SJCRH30 (cell line): ENCODE measurements at places on chromosomes 16 and 17.
A peak's percentile ranks its signal among the peaks of the same experiment; 100 is the strongest.

DNA sequence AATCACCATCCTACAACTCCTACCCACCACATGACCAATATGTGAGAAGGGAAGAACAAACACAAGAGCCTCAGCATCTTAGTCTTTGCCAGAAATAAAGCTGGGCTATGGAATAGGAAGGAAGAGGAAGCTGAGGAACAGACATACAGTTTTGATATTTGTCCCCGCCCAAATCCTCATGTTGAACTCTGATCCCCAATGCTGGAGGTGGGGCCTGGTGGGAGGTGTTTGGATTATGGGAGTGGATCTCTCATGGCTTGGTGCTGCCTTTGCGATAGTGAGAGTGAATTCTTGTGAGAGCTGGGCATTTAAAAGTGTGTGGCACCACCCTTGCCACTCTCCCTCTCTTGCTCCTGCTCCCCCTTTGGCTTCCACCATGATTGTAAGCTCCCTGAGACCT lies 52.4 kb upstream of the NLK start:
- DNase-seq: no peak

GRCh38 chr17:59238906-59239305 lies 18.6 kb downstream of the GDPD1 start:
- no peak for DNase-seq

DNA sequence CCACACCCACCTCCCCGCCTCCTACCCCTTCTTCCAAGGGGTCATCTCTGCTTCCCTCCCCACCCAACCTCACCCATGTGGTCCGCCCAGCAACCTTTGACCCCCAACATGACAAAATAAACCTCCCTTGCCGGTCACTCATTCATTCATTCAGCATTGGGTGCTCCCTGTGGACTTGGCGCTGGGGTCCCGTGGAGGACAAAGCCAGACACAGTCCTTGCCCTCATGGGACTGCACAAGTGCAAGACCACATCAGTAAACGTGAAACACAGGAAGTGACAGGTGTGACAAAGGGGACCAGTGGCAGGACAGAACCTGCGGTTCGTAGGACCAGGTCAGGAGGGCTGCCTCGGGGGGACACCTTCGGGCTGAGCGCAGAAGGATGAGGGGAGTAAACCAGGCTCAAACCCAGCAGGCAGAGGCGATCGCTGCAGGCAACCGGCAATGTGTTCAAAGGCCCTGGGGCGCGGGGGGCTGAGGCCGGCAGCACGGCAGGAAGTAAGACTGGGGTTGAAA lies 185.4 kb downstream of the SEC14L1 start:
- DNase-seq: no peak

GRCh38 chr16:57540906-57541753 lies 1.3 kb upstream of the ADGRG5 start:
- DNase-seq: no peak

GRCh38 chr16:13076878-13077277 lies 175.5 kb downstream of the SHISA9 start:
- no peak for DNase-seq

- DNase-seq: no peak
Measured at GRCh38 chr16:46739934-46740333, 8.2 kb downstream of the MYLK3 start.

GRCh38 chr17:79038545-79039135 lies 14.7 kb downstream of the C1QTNF1 start:
- DNase-seq: no peak

GRCh38 chr16:17590711-17591654 lies 120.2 kb upstream of the XYLT1 start:
- no peak for DNase-seq

GRCh38 chr16:57803134-57803990 lies 1.1 kb upstream of the KIFC3 start:
- peak; percentile 54 for DNase-seq

DNA sequence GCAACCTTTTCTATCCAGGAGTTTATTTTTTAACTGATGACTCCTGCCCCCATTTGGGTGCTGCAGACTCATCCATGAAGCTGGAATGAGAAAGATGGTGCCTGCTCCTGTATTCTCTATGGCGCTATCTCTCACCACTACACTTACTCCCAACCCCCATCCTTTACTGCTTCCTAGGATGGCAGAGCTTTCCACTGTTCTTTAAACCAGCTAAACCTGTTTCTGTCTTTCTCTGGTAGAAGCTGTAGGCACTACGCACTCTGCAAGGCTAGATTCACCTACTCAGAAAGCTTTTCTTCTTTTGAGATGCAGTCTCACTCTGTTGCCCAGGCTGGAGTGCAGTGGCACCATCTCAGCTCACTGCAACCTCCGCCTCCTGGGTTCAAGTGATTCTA lies 47.0 kb downstream of the ADAMTS18 start:
- no peak for DNase-seq

- no peak for DNase-seq
Measured at GRCh38 chr16:8776129-8776584, 21.3 kb downstream of the TMEM186 start.

DNA sequence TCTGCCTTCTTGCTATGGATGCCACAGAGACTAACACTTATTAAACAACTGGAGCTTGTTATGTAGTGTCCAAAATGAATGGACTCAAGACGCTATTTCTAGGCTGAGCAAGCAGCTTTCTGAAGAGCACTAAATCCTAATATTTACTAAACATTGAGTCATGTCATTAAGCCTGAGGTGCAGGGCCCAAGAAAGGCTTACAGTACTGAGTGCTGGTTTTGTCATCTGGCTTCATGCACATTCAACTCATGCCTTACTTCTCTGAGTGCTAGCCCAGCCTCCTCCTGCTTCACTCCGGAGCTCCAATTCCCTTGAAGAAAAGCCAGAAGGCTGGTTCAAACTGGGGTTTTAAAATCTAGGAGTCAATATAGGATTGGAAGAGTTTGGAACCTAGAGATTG lies 363.3 kb upstream of the CDH5 start:
- DNase-seq: no peak

DNA sequence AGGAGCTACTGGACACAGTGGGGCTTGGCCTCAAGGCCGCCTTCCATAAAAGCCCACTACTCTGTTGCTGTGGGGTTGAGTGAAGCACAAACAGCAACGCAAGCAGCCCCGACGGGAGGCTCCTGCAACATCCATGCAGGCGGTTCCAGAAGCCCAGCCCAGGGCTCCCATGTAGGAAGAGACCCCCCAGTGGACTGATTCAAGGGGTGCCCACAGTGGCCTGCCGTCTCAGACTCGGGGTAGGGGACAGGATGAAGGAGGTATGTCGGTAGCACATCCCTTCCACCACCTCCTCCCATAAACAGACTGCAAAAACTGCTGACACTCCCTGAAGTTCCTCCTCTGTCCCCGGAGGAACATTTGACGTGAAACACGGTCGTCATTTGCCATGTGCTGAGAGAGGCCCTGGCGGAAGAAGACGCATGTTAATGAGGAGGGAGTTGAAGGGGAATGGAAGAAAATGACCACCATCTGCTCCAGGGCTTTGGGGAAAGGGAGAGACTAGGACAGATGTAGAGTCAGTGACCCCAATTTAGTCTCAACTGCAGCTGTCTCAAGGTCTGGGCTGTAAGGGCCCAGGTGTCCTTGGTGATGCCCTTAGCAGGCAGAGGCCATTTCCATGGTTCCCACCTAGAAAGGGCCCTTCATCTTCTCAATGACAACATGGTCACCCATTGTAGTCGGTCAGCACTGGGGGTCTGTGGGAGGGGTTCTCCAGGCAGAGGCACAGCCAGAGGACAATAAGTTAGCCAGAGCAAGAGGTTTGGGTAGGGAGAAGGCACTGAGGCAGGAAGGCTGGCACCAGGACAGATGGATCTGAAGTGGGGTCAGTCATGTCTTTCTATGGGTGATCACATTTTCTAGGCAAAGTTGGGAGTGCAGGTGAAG lies 200.6 kb downstream of the CPPED1 start:
- no peak for DNase-seq

GRCh38 chr17:29802246-29802645 lies 127.8 kb downstream of the SSH2 start:
- DNase-seq: no peak

- DNase-seq: peak; percentile 77
Measured at GRCh38 chr17:30290696-30291542, 825 bp downstream of the BLMH start.

DNA sequence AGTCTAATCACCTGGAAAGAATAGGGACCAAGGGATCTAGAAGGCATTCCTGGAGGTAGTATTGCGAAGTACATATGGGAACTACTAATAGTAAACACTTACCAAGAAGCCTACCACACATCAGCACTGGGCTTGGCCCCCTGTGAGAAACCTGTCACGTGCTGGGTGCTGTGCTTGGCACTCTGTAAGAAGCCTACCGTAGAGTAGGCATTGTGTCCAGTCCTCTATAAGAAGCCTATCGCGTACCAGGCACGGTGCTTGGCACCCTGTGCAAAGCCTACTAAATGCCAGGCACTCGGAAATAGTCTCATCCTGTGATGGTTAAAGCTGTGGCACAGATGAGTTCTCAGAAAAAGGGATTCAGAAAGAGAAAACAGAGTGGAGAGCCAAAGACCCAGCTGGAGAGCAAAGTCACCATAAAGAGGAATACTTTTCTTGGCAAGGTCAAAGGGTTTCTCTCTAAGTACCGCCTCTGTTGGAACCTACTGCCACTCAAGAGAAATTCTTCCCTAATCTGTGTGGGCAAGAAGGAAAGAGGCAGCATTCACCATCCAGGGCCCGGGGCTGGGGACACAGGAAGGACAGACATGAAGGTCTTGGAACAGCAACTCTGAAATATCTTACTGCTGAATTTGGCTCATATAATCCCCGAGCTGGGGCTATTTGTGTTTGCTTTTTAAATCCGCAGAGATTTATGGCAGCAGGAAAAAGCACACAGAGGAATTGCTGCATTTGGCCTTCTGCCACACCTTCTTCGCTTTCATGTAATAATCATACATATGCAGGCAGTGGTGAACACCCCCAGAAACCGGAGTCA lies 81.8 kb downstream of the VAT1L start:
- no peak for DNase-seq

- DNase-seq: peak; percentile 46
Measured at GRCh38 chr17:55830699-55831471, 80.0 kb downstream of the PCTP start.

GRCh38 chr17:7575959-7576358 lies 3.5 kb upstream of the CD68 start:
- no peak for DNase-seq

DNA sequence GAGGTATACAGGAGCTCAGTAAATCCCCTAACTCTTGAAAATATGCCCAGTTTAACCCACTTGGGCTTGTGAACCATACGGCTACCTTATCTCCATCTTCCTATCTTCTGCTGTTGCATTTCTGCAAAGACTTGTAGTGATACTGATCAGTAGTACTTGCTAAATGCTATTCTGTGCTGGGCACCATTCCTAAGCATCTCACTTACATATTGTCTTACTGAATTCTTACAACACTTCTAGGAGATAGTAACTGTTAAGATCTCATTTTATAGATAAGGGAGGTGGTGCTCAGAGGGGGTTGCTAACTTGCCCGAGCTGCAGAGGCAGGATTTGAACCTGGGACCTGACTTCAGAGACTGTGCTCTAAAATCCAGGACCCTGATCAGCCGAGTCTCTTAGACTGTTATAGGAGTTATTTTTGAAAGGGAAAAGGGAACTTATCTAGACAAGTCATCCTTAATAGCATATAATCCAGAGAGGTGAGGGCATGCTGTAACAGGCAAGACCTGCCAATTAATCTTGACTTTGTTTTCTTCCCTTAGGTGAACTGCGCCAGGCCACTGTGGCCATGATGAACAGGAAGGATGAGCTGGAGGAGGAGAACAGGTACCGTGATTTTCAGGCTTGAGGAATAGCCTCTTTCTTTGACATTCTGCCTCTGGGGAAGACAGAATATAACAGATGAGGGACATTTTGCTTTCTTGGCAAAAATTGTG lies 149.7 kb downstream of the SNX29 start:
- no peak for DNase-seq

- DNase-seq: peak; percentile 55
Measured at GRCh38 chr17:77480509-77481215, 339.9 kb downstream of the SEC14L1 start.
